AG04450 (cell line): ENCODE measurements at places on chromosomes 11 and 22. TPM values are rescaled to one million over a fixed set of nuclear protein-coding genes. Genes with fewer than 3 reads are reported as not detected.

- DNase-seq, result no peak
These were observed 116.1 kb downstream of the PKNOX2 start for GRCh38 chr11:125280646-125281045.

GRCh38 chr11:199004-199581 lies 6.2 kb downstream of the SCGB1C1 start:
- no peak for DNase-seq

DNA sequence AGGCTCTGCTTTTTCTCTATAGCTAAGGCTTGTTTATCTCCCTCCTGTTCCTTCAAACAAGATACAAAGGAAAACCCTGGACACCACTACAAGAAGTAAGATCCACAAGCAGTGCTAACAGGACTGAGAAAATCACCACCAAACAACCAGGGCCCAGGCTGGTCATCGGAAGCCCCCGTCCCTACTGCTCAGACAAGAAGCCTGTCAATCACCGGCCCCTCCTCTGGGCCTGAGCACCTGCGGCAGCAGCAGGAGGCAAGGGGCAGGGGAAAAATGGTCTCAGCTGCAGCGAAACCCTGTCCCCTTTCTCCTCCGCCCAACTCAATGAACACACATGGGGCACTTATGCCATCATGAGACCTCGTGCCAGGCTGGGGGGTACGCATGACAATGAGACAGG lies 155.2 kb downstream of the CEP164 start:
- DNase-seq, result no peak

- no peak for DNase-seq
These were observed 59.6 kb upstream of the SHANK2 start for GRCh38 chr11:71311928-71312510.

DNA sequence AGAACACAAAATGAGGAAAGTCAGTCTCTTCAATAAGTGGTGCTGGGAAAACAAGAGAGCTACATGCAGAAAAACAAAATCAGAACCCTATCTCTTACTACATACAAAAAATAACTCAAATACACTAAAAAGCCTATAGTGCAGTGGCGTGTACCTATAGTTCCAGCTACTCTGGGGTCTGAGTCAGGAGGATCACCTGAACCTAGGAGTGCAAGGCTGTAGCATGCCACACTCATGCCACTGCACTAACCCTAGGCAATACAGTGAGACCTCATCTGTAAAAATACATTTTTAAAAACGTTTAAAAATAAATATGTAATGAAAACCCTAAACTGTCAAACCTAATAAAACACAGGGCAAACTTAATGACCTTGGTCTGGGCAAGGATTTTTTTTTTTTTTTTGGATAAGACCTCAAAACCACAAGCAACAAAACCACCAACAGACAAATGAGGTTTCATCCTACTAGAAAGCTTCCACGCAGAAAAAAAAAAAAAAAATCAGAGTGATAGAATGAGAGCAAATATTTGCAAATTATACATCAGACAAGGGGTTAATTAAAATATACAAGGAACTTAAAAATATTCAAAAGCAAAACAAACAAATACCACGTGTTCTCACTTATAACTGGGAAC lies 35.2 kb downstream of the XKR3 start:
- no peak for DNase-seq

GRCh38 chr11:118742304-118742703 lies 48.7 kb downstream of the DDX6 start:
- DNase-seq, result no peak

DNA sequence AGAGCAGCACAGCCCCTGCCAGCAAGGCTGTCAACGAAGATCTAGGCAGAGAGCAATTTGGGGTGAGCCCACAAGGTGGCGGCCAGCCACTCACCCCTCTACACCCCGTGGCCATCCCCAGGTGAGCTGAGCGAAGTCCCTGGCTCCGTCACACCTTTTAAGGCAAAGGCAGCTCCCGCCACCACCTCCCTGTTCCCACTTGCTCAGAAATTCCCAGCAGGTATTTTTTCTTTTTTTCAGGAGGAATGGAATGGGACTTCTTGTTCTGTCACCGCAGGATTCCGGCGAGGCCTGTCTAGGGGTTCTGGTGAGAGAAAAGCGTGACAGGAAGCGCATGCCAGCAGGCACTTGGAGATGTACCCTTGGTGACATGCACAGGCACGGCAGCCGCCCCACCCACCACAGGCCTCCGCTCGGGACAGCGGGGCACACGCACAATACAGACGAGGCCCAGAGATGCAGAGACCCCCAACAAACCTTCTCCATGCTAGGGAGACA lies 10.0 kb downstream of the RPL3 start:
- no peak for DNase-seq

- DNase-seq, result no peak
These were observed 134.0 kb downstream of the TRIM44 start for GRCh38 chr11:35796562-35796961.

- peak; percentile 90 for DNase-seq
These were observed 3.1 kb downstream of the ILK start for GRCh38 chr11:6606471-6607189.

GRCh38 chr11:123654566-123655081 lies at the start of gene SCN3B:
Gene SCN3B (minus strand): TSS chr11:123654624. CDS start chr11:123653801, 823 bp downstream.
- DNase-seq, result peak; percentile 21

- DNase-seq, result no peak
These were observed 8.0 kb downstream of the MMP7 start for GRCh38 chr11:102522312-102523188.

DNA sequence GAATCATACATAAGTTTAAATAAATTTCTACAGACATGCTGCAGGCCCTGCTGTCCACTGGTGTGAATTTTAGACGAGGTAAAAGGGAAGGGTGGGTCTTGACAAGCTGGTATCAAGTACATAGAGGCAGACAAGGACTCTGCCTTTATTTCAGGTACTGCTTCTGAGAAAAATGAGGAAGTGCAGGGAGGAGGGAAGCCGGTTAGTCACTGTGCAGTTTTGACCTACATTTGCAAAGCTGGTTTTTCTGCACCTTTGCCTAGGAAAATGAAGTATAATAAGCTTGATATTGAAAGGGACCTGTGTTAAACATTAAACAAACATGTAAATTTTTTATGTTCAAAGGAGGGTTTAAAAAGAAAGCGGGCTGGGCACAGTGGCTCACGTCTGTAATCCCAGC lies 24.6 kb downstream of the TMEM45B start:
- no peak for DNase-seq

- peak; percentile 86 for DNase-seq
These were observed 19.1 kb downstream of the TNRC6B start for GRCh38 chr22:40196628-40197360.

Gene C11orf42
- not detected in 2 replicates for polyA plus RNA-seq

GRCh38 chr22:30447656-30448055 lies 22.1 kb downstream of the MTFP1 start:
- no peak for DNase-seq

DNA sequence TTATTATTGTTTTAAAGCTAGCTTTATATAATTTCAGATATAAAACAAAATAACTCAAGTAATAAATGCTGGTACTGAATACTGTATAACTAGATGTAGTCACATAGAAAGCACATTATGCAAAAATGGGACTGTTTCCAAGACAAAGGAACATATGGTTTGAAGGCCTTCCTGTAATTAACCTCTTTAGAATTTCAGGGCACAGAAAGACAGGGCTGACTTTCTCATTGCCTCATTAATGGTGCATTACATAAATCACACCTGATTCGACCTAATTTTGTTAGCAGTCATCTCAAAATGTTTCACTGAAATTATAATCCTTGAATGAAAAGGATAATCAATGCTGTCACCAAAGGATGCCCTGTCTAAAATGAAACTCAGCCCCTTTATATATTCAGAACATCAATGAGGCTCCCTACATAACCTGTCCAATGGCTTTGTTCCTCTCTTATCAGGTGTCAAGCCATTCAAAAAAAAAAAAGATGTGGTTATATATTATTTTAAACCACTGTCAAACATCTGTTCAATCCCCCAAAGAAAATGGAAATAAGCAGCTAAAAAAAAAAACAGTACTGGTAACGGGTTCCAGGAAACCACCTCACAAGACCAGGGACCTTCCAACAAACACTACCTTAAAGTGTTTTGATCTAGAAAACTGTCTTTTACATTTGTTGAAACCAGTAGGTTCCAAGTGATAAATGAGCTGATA lies 77.4 kb downstream of the FAM168A start:
- no peak for DNase-seq

DNA sequence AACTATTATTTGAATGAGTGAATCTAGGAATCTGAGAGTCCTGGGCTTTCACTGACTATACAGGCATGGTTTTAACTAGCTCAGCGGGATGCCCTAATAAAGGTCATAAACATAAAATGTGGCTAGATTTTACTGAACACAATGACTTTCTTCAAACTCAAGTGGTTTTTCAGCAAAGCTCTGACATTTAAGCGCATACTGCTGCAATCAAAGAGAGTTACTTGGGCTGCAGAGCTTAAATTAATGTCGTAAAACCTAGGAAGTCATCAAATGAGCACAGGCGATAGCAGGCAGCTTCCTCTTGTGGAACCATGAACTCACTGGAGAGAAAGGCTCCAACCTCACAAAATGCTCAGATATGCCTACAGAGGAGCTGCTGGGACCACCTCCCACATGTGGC lies 6.7 kb downstream of the CSNK2A3 start:
- no peak for DNase-seq

Gene MYBPC3
- not detected in 2 replicates for polyA plus RNA-seq

DNA sequence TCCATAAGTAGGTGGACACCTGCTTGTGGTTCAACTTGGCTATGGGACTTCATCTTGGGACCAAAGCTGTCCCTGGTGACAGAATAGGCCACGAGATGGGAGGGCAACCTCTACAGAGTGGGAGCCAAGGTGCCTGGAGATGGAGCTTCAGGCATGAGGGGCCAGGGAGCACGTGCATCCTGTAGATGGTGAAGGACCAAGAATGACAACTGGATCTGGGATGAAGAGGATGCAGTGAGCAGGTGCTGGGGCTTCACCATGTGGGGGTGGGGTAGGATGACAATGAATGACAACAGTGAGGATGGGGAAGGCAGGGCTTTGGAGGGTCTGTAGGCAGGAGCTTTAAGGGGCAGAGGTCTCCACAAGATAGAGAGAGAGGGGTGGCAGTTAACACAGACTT lies 372.0 kb upstream of the B3GAT1 start:
- DNase-seq, result no peak

DNA sequence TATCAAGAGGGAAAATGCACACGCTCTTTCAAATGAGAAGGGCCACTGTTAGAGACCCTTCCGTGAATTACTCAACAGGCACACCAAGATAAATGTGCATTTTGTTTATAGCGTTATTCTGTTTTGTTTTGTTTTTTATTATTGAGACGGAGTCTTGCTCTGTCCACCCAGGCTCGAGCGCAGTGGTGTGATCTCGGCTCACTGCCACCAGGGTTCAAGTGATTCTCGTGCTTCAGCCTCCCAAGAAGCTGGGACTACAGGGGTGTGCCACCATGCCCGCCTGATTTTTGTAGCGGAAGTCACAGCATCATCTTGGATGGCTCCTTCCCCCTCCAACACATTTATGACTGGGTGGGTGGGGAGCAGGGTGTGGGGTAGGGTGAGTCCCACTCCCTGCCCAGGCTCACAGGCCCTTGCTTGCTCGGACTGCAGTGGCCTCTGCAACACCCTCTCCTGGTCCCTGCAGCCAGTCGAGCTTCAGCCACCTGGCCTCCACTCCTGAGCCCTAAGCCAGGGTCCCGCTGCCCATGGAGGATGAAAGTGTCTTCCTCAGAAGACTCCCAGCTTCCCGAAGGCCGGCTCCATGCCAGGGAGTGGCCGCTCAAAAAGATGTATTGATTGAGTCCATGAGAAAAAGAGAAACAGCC lies 68.0 kb downstream of the RTL6 start:
- no peak for DNase-seq

Gene KIAA1671
- polyA plus RNA-seq, result 0.01 and 0.02 TPM in 2 replicates

- no peak for DNase-seq
These were observed 230.2 kb downstream of the NTM start for GRCh38 chr11:131600628-131601027.

Gene PTH
- not detected in 2 replicates for polyA plus RNA-seq

Gene GGTLC3
- not detected in 2 replicates for polyA plus RNA-seq

- no peak for DNase-seq
These were observed 154.1 kb downstream of the AASDHPPT start for GRCh38 chr11:106231591-106231990.

DNA sequence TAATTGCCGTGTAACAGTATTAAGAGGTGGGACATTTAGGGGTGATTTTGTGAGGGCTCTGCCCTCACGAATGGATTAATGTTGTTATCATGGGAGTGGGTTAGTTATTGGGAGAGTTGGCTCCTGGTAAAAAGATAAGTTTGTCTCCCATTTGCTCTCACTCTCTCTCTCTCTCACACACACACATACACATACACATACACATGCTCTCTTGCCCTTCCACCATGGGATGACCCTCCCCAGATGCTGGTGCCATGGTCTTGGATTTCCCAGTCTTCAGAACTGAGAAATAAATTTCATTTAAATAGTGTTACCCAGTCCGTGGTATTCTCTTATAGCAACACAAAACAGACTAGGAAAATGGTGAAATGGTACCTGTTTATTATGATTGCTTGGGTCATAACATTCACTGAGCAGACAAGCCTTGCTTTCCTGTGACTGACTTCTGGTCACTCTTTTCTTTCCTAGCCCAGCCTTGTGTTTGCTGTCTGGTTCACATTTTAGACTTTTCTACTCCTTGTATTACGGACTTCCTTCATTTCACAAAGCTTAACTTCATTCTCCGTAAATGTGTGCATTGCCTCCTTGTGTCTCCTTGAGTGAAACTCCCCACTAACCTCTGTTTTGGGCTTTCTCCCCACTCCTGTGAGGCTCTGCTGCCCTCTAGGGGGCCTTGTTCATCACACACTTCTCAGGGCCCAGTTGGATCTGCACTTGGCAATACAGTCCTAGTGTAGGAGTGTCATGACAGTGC lies 206.5 kb upstream of the CTSC start:
- peak; percentile 90 for DNase-seq

GRCh38 chr11:35458846-35459245 lies 39.5 kb upstream of the SLC1A2 start:
- no peak for DNase-seq

Gene TRIM29
- polyA plus RNA-seq, result 0.07 TPM in 1 of 2 replicates, not detected in the other

Gene FOSL1
- 7.9 and 16.1 TPM in 2 replicates for polyA plus RNA-seq

GRCh38 chr11:76734456-76735420 lies 48.4 kb upstream of the TSKU start:
- DNase-seq, result no peak

DNA sequence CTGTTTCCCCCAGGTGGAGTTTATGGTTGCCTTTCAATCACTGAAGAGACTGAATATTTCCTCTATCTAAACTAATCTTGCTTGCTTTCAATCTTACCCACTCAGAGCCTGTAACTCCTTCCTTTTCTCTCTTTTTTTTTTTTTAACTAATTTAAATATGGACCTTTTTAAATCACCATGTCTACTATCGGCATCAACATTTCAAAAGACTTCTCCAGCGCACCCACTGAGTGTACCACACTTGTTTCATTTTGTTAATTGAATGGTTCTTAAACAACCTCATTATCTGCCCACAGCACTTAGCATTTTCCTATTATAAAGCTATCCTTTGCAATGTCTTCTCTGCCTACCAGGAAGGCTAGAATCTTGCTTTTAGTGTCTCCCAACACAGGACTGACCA lies 1212.5 kb downstream of the LRRC4C start:
- no peak for DNase-seq

Gene PPFIA1
- 32.9 and 39.9 TPM in 2 replicates for polyA plus RNA-seq

- DNase-seq, result no peak
These were observed 199.1 kb downstream of the INSC start for GRCh38 chr11:15313862-15314261.

- DNase-seq, result no peak
These were observed 16.3 kb downstream of the SPTY2D1 start for GRCh38 chr11:18617688-18618341.

Gene XKR3
- polyA plus RNA-seq, result not detected in 2 replicates
